ENCODE measurements at places on chromosomes 16 and 17.

DNA sequence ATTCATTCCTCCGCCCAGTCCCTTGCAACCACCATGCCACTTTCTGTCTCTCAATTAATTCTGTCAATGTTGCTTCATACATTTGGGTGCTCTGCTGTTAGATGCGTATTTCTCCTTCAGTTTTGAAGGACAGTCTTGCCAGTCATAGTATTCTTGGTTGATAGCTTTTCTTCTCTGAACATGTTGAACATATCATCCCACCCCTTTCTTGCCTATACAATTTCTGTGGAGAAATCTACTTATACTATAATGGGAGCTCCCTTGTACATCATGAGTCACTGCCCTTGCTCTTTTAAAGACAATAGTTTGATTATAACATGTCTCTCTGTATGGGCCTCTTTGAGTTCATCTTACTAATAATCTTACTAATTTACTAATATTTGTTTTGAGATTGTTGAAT is 34.1 kb downstream of the RNF112 start:
- no peak for DNase-seq

GRCh38 chr17:56545106-56545505 is 48.4 kb upstream of the NOG start:
- no peak for DNase-seq

GRCh38 chr17:39069114-39069756 is 82.2 kb downstream of the PLXDC1 start:
- peak; percentile 50 for DNase-seq

DNA sequence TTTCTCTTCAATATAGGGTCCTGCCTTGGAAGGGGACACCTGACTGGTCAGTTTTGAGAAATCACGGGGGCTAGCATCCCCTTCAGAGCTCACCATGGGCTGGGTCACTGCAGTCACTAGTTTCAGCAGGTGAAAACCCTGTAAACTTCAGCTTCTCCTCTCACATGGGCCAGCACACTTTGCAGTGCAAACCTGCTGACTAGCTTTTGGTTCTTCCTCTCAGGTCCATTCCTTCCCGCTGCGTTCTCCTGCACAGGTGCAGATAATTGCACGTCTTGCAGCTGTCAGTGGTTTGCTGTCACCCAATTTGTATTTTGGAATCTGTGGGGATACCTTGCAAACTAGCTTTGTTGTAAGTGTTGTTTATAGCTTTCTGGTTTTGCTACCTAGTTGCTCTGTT is 95.1 kb downstream of the LYRM1 start:
- no peak for DNase-seq

- DNase-seq, result no peak
Measured at GRCh38 chr16:22008215-22009059, 526 bp downstream of the MOSMO start.

GRCh38 chr16:16778332-16778731 is 399.4 kb downstream of the NPIPA7 start:
- DNase-seq, result no peak

DNA sequence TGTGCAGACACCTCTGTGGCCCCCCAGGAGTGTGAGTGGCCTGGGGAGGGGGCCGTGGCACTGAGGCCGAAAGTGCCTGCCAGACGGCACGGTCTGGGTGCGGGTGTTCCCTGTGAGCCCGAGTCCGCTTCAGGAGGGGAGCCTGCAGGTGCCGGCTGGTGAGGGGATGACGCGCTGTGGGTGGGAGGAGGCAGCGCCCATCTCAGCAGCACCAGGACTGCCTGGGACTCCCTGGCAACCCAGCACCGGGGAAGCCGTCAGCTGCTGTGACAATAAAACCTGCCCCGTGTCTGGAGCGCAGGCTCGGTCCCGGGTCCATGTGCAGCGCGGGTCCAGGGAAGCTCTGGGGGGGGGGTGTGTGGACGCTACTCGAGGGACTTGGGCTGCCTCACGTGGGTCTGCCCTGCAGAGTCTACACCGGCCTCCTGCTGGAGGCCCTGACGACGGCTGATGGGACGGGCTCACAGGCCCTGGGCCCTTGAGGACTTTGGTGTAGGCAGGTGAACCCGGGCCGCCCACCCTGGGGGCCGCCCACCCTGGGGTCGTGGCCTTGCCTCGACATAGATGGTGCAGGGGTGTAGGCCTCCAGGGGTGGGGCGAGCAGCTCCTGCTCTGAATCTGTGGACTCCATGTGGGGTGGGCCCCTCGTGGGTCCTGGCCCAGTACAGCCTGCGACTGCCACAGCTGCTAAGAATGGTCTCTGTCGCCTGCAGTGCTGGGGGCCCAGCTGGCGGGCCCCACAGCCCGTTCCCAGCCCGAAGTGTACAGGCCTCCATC is 5.9 kb upstream of the RAB40C start:
- no peak for DNase-seq

DNA sequence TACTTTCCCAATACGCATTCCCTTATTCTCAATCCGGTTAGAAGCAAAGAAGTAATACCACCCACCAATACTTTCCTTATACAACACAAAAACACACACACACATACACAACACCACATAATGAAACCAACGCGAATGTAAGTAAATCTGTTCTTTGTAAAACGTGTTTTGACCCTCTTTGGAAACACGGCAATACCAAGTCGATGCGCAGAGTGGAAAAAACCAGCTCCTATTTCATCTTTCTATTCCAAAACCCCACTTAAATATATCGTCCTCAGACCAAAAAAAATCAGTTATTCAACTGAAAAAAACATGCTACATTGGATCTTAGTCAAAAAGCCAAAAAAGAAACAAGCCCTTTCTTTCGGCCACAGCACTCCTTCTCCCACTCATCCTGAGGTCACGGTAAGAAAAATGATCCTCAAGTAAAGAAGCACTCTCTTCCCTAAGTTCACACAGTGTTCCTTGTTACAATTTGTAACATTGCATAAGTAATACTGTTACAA is 31.0 kb upstream of the ARL4D start:
- peak; percentile 91 for DNase-seq

DNA sequence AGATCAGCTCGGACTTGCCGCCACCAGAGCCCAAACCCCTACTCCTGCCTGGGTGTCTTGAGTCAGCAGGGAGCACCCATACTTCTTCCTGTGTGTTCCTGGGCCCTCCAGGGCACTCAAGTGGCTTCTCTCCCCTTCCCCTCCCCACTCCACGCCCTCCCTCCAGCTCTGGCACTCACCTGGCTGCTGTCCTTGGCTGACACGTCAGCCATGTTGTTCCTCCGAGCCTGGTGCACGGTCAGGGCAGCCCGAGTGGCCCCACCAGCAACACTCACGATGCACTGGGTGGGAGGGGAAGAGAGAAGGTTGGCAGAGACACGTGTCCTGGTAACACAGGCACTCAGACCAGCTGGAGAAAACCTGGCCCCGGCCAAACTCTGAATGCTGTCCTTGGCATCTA is 11.5 kb downstream of the RUSF1 start:
- no peak for DNase-seq

- DNase-seq, result no peak
Measured at GRCh38 chr16:48413272-48413671, 28.1 kb upstream of the SIAH1 start.

GRCh38 chr17:32311028-32311536 is 30.9 kb downstream of the C17orf75 start:
- no peak for DNase-seq

GRCh38 chr16:721765-722540 is 1.0 kb downstream of the ANTKMT start:
- no peak for DNase-seq

GRCh38 chr16:54411544-54411943 is 125.0 kb upstream of the IRX3 start:
- no peak for DNase-seq

- no peak for DNase-seq
Measured at GRCh38 chr16:51114382-51114781, 36.7 kb downstream of the SALL1 start.

DNA sequence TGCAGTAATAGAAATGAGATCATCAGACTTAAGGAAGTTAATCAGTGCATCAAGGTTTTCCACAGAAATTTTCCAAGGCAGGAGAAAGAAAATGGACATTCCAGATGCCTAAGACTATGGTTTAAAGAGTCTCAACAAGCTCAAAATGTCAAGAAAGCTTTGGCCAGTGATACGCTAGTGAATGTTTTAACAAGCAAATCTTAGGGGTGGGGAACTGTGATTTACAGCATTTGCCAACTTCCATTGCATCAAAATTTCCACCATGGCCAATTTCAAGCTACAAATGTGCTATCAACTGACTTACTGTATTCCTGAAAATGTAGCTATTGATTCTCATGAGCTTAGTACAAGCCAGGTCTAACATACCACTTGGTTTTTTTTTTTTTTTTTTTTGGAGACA is 82.4 kb upstream of the CLEC3A start:
- no peak for DNase-seq

- no peak for DNase-seq
Measured at GRCh38 chr16:81779536-81780320, 637 bp downstream of the PLCG2 start.

DNA sequence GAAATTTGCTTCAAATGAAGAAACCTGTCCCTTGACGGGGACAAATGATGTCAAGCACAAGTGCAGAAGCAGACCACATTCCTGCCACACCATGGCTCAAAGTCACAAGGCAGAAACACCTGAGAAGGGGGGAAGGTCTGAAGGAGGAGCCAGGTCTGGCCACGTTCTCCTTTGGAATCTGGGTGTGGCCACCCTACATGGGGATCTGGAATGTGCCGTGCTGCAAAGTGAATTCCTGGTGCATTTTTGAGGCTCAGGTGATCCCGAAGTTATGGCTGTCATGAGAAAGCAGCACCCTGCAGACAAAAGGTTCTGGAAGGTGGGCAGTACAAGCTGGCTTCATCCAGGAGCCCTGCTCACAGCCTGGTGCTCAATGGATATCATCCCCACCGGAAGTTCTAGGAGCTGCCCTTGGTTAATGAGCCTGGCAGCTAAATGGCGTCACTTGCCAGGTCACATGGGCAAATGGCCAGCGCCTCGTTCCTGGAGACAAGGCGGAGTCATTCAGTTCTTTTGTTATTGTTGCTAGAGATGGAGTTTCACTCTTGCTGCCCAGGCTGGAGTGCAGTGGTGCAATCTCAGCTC is 20.1 kb upstream of the ADCY9 start:
- no peak for DNase-seq

DNA sequence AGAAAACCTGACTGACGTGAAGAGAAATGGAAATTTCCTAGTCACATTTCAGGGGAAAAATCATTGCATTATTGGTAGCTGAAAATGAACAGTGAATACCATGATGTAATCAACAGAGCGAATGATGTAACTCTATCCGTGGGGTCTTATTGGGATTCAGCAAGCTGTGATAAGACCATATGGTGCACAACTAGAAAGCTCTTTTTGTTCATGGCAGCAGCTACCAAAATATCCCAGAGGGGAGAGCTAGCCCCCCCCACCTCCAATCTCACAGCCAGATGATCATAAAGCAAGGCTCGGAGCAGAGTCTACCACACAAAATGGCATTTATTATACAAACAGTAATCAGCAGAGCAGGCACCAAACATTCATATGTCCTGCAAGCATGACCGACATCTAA is 22.2 kb upstream of the DNAH17 start:
- no peak for DNase-seq

DNA sequence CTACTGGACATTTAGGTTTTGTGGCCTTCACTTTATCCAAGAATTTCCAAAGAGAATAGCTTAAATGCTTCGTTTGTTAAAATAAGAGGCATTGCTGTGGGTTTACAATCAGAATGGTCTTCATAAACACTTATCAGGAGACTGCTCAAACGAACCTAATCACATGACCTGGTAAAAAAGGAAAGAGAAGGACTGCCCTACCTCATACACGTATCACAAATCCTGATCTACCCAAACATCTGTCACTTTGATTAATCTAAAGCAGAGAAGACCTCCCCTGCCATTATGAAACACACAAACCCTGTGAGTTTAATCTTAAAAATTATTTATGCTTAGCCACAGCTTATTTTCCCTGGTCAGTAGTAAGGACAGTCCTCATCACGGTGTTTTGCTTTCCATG is 76.6 kb downstream of the PARN start:
- no peak for DNase-seq

- no peak for DNase-seq
Measured at GRCh38 chr16:19127205-19127604, 13.4 kb downstream of the ITPRIPL2 start.

DNA sequence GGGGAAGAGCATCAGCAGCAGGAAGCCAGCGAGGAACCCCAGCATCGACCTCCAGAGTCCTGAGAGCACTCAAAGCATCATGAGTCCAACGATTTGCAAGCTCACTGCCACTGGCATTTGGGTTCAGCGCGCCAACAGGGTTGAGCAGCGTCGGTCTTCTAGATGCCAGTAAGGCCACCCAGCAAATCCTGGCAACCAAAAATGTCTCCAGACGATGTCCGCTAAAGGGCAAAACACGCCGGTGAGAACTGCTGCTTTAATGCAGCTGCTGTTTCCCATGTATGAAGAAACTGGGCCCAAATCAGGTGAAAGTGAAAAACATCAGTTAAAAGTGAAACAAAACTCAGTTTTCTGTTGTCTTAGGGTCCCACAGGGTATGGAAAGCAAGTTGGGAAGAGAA is 70.2 kb downstream of the ANKRD11 start:
- DNase-seq, result no peak

GRCh38 chr16:83116274-83116892 is 489.6 kb downstream of the CDH13 start:
- DNase-seq, result peak; percentile 70

DNA sequence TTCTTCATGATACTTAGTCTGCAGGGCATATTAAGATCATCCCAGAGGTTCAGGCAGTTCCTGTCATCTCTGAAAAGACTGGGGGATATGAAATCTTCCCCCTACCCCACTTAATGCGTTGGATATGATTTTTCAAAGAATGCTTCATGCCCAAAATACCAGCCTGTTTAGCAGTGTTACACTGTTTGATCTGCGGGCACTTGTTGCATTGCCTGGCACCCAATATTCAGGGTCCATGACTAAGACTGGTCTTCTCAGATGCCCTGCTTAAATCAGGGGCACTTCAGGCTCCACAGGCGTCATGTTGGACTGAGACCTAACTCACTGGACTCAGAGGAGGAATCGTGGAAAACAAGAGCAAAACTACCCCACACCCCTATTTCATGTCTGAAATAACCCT is 6.4 kb upstream of the RASL10B start:
- DNase-seq, result no peak

- peak; percentile 17 for DNase-seq
Measured at GRCh38 chr17:64063766-64064224, 43.4 kb upstream of the ICAM2 start.

DNA sequence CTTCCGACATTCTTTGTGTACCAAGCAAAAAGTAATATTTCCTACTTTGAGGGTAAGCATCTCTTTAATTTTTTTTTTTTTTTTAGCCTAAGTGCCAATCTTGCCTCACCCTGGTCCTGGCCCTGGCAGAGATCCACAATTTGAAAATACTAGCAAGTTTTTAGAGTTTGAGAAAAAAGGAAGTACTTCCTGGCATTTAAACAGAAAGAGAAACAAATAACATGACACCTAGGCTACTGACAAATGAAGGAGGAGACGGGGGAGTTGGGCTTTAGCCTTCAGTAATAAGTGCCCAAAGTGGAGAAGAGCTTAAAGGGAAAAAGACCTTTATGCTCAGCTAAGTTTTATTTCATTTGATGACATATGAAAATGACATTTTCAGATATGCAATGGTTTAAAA is 92.8 kb downstream of the HS3ST3A1 start:
- peak; percentile 39 for DNase-seq

GRCh38 chr17:2849327-2849670 is 53.1 kb downstream of the RAP1GAP2 start:
- DNase-seq, result no peak

Measured in AG10803 (cell line).